ENCODE measurements at places on chromosomes 5 and 9.

DNA sequence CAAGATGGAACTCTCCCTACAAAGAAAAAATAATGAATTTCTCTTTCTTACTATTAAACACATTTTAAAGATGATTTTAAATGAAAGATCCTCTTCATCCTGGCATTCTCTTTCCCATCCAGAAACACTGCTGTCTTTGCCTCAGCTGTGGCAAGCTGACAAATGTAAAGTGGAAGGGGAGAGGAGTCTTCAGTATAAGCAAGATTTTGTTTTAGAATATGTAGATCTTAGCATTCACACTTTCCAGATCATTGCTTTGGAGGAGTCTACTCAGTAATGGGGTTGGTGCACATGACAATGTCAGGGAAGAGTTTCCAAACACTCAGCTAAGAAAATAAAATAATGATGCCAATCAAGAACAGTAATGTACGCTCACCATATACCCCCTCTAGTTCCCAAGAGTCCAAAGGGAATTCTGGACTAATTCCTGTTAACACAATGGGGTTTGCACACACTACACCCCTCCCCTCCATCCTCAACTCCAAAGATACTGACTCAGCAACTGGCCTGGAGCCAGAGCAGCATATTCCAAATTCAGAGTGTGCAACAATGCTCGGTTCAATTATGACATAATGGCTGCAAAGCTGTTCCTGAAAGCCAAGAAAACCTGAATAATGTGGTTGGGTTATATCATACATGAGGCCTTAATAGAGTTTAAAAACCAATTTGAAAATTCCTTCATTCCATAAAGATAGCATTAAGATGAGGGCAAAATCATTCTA, 4.6 kb downstream of the C5orf63 start:
- DNase-seq = no peak

DNA sequence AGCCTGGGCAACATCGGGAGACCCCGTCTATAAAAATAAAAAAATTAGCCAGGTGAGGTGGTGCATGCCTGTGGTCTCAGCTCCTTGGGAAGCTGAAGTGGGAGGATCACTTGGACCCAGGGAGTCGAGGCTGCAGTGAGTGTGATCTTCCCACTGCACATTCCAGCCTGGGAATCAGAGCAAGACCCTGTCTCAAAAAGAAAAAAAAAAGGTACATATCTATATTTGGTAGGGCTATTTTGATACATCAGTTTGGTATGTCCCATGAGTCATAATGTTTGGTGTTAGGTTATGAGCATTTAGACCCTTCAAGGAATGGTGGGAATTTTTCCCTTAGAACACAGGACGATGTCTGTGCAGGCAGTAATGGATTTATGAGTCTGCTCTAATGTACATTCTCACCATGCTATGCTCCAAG, 55.3 kb upstream of the POU4F3 start:
- DNase-seq = no peak

- no peak for DNase-seq
These were observed 91.7 kb upstream of the ADAMTSL1 start for GRCh38 chr9:18382243-18382642.

DNA sequence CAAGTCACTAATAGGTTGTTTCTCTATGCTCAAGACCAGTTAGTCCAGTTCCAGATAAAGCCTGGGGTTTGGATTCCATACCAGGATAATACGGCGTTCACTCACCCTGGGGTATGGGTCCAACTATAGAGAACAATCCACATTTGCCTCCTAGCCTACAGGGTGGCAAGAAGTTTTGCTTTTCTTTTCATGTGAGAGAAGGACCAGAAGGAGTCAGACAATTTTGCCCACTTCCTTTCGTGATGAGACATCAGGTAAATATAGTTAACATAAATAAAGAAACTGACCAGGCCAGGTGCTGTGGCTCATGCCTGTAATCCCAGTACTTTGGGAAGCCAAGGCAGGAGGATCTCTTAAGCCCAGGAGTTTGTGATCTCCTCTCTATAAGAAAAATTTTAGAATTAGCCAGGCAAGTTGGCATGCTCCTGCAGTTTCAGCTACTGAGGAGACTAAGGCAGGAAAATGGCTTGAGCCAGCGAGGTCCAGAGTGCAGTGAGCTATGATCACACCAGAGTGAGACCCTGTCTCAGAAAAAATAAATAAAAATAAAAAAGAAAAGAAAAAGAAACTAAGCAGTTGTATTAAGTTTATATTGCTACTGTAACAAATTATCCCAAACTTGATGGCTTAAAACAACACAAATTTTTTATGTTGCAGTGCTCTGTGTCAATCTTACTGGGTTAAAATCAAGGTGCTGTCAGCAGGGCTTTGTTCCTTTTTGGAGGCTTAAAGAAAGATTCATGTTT, 7.5 kb upstream of the REEP5 start:
- no peak for DNase-seq

DNA sequence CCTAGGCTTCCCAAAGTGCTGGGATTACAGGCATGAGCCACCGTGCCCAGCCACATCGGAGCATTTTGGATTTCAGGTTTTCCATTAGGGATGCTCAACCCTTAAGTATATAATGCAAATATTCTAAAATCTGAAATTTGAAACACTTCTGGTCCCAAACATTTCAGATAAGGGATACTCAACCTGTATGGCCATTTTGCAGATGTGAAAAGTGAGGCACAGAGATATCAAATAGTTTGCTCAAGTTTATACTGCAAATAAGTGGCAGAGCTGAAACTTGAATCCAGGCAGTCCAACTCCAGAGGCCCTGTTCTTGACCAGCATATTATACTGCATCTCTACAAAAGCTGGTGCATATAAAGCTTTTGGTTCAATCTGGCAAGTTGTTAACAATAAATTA, 2.4 kb downstream of the WDR31 start:
- no peak for DNase-seq

- no peak for DNase-seq
These were observed 929.3 kb upstream of the DMAC1 start for GRCh38 chr9:8728910-8729309.

GRCh38 chr5:122073018-122073417, 5.0 kb downstream of the LOX start:
- no peak for DNase-seq

DNA sequence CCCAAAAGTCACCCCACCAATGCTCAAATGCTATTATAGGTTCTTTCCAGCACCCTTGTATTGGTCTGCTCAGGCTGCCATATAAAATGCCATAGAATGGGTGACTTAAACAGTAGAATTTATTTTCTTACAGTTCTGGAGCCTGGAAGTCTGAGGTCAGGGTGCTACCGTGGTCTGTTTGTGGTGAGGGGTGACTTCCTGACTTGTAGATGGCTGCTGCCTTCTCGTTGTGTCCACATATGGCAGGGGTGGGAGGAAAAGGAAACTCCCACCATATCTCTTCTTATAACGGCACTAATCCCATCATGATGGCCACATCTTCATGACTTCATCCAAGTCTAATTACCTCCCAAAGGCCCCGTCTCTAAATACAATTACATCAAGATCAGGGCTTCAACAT, 257.8 kb upstream of the TARS1 start:
- no peak for DNase-seq

GRCh38 chr5:141973871-141974595, 5.1 kb downstream of the RNF14 start:
- no peak for DNase-seq

GRCh38 chr5:38265546-38266179, 7.3 kb downstream of the EGFLAM start:
- DNase-seq = no peak

GRCh38 chr5:137032929-137033328, 466.2 kb downstream of the SPOCK1 start:
- no peak for DNase-seq

DNA sequence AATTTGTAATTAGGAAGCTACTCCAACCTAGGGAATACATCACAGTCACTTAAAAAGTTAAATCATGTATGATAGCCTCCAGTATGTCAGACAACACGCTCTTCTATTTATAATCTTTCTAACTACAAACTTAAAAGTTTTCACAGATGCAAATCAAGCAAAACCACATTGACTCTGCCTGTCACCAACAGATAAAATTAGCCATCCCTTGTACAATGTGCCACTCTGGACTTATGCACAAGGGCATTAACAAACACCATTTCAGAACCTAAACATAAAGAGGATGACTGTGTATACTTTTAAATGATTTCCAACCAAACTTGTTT, 14.7 kb downstream of the ERP44 start:
- DNase-seq = no peak

- DNase-seq = no peak
These were observed 6.3 kb downstream of the MRPL36 start for GRCh38 chr5:1793301-1793740.

GRCh38 chr5:179274321-179275315, 70.6 kb downstream of the ADAMTS2 start:
- peak; percentile 72 for DNase-seq

- no peak for DNase-seq
These were observed 22.0 kb upstream of the ANKRD34B start for GRCh38 chr5:80592105-80592504.

GRCh38 chr5:176675676-176676360, 28.5 kb downstream of the TSPAN17 start:
- no peak for DNase-seq

GRCh38 chr9:21872696-21873095, 70.3 kb downstream of the MTAP start:
- DNase-seq = no peak

DNA sequence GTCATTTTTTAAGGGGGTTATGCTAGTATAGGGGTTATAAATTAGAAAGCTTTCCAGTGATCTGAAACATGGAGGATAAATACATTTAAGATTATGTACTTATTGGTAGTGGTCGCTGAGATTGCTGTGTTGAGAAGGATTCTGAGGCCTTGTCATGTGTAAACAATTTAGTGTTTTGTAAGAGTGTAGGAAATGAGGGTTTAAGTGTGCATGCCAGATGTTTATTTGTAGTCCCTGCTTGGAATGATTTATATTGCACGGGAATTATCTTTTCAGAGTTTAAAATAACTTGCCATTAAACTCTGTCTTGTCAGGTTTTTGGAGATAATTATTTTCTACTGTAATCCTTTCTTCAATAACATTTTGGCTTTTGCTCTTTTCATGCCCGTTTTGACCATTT, 19.4 kb downstream of the ZNF618 start:
- DNase-seq = no peak

DNA sequence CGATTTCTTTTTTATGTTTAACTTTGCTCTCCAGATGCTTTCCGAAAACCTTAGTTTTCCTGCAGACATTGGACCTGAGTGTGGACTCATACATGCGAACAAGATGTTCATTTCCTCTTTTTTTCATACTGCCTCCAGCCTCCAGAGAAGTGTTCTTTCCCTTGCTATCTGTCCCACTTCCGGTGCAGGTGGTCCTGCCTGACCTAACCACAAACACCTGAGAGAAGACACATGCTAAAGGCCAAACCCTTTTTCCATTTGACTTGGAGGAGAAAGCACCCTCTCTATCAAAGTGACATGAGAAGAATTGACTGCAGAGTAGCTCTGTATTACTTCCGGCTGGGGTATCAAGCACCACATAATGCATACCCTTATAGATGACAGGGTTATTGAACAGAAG, 334.0 kb downstream of the ARHGEF28 start:
- DNase-seq = no peak

- no peak for DNase-seq
These were observed 1058.7 kb upstream of the WWC1 start for GRCh38 chr5:167232675-167233311.

DNA sequence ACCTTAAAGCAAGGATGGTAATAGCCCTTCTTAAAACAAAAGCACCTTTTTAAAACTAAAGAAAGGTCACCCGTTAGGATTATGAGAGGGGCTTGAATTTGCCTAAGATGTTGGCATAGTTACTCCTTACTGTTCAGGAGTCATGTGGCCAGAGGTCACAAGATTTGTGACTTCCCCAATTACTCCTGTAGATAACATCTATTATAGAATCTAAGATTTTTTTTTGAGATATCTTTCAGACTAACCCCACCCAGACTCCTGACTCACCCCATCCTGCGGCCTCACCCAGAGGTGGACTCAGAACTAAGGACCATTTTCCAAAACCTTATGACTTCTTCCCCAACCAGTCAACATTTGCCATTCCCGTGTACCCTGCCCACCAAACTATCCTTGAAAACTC, 2.4 kb downstream of the CD180 start:
- no peak for DNase-seq

DNA sequence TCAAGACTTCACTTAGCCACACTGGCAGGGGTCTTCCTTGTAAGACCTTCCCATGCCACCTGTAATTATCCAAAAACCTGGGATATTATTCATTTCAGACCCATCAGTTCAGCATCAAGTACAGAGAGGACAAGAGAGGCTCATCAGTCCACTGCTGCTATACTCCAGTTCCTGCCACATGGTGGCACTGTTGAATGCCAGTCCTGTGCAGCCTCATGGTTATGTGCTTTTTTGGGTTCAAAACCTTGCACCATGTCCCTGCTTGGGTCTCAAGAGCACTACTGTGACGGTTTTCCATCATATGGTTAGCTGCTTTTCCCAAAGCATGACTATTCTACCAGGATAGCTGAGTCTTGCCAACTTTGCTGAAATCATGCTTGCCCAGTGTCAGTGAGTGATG, 8.5 kb downstream of the PTGS1 start:
- DNase-seq = no peak

GRCh38 chr5:54083851-54084250, 226.5 kb downstream of the ARL15 start:
- DNase-seq = no peak
